Stimulated activated CD8-positive, alpha-beta memory T cell treated with anti-CD3 and anti-CD28 coated beads, Interleukin-7, amount 100 ng/mL, for 4 hours (primary cell): ENCODE measurements at places on chromosomes 3 and 15.

- no peak for DNase-seq
Measured at GRCh38 chr15:89101302-89102193, 13.3 kb downstream of the ABHD2 start.

DNA sequence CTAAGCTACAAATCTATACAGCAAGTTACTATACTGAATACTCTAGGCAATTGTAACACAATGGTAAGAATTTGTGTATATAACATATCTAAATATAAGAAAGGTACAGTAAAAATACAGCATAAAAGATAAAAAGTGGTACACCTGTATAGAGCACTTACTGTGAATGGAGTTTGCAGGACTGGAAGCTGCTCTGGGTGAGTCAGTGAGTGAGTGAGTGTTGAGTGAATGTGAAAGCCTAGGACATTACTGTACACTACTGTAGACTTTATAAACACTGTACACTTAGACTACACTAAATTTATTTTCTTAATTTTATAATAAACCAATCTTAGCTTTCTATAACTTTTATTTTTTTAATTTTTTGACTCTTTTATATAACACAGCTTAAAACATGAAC is 123.1 kb downstream of the ZMAT3 start:
- DNase-seq = no peak

DNA sequence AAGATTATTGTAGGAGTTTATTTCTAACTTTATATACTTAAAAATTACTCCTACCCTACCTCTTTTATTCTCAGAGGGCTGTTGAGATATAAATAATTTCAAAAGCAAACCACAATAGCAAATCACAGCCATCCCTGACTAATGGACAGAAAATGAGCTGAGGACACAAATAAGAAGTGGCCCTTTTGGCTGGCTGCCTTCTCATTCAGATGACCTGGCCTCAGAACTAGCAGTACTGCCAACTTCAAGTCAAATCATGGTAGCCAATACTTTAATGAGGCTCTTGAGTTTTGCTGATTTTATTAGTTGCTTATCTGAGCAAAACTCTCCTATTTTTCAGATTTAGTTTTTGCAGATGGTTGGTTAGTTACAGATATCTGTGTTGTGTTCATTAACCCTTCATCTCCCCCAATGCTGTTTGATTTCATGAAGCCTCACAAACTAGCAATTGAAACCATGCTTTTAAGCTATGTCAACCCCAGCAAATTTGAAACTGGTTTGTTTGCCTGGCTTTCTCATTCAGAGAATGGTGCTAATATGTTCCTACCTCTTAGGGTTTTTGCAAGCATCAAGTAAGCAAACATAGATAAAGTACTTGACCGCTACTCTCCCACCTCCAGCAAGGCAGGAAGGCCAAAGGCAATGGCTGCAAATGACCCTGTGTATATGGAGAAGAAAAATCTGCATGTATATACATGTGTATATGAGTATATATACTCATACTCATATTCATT is 73.4 kb upstream of the HACD2 start:
- no peak for DNase-seq

- no peak for DNase-seq
Measured at GRCh38 chr3:23254282-23254681, 51.2 kb downstream of the UBE2E2 start.

- DNase-seq = no peak
Measured at GRCh38 chr3:14110699-14111098, 14.0 kb downstream of the CHCHD4 start.

DNA sequence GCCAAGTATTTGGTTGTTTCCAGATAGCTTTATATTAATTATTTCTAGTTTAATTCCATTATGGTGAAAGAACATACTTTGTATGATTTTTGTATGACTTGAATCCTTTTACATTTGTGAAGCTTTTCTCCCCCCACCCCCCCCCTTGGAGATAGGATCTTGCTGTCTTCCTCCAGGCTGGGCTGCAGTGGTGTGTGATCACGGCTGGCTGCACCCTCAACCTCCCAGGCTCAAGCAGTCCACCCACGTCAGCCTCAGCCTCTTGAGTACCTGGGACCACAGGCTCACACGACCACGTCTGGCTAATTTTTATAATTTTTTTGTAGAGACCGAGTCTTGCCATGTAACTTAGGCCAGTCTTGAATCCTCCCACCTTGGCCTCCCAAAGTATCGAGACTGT is 29.5 kb downstream of the ARL8B start:
- DNase-seq = no peak
